ENCODE measurements at places on chromosomes 4 and X.

DNA sequence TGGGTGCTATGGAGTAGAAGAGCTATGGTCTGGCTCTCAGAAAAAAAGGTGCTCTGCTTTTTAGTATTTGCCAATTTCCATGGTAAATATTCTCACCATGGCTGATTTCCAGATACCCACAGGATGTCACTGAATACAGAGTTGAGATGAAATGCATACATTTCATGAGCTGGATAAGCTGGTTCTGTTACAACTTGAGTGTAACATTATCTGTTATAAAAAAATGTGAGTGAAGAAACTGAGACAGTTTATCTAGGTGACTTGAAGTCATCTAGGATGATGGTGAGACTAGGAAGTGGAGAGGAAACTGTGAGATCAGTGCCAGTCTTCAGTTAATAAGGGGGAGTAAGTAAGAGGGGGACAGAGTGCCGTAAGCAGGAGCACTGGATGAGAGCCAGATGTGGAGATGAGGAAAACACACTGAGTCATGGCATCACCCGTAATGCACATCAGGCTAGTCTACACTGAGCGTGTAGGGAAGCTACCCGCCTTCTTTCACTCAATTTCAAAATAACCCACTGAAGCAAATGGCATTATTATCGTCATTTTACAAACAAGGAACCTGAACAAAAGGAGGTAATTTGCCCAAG lies 5.0 kb downstream of the HPSE start:
- peak overlapping the region; percentile 74 for H3K27ac ChIP-seq
- H3K36me3 ChIP-seq, result peaks cover 8% of the 10 kb centered on the region
- peaks cover 23% of the 10 kb centered on the region for H3K27me3 ChIP-seq

- no peak overlapping the region for H3K4me3 ChIP-seq
- H3K4me1 ChIP-seq, result no peaks in the 10 kb centered on the region
- no peaks in the 10 kb centered on the region for H3K36me3 ChIP-seq
- H3K27me3 ChIP-seq, result no peaks in the 10 kb centered on the region
Observed at GRCh38 chr4:96654045-96654444, 814.2 kb downstream of the PDHA2 start.

DNA sequence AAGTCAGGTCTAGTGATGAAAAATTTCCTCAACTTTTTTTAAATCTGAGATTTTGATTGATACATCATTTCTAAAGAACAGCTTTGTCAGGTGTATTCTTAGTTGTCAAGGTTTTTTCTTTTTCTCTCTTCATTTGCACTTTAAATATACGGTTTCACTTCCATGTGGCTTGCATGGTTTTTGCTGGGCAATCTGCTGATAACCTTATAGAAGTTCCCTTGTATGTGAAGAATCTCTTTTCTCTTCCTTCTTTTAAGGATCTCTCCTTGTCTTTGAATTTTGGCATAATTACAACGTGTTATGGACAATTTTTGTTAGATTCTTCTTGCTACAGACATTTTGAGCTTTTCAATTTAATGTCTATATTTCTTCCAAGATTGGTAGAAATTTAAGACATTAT lies 76.4 kb downstream of the ZNF721 start:
- no peaks in the 10 kb centered on the region for H3K27me3 ChIP-seq
- no peaks in the 10 kb centered on the region for H3K4me1 ChIP-seq
- no peak for DNase-seq
- H3K4me3 ChIP-seq, result no peak overlapping the region

GRCh38 chr4:145804116-145804515 lies 124.2 kb downstream of the C4orf51 start:
- no peak overlapping the region for H3K4me3 ChIP-seq
- H3K4me1 ChIP-seq, result peaks cover 12% of the 10 kb centered on the region
- no peak for DNase-seq
- H3K27ac ChIP-seq, result peak overlapping the region; percentile 4
- peaks cover 17% of the 10 kb centered on the region for H3K36me3 ChIP-seq

- H3K4me1 ChIP-seq, result no peaks in the 10 kb centered on the region
- H3K4me3 ChIP-seq, result no peak overlapping the region
- no peaks in the 10 kb centered on the region for H3K36me3 ChIP-seq
- H3K27me3 ChIP-seq, result no peaks in the 10 kb centered on the region
- DNase-seq, result no peak
- H3K27ac ChIP-seq, result no peak overlapping the region
Observed at GRCh38 chr4:84336964-84337705, 162.0 kb downstream of the NKX6-1 start.

DNA sequence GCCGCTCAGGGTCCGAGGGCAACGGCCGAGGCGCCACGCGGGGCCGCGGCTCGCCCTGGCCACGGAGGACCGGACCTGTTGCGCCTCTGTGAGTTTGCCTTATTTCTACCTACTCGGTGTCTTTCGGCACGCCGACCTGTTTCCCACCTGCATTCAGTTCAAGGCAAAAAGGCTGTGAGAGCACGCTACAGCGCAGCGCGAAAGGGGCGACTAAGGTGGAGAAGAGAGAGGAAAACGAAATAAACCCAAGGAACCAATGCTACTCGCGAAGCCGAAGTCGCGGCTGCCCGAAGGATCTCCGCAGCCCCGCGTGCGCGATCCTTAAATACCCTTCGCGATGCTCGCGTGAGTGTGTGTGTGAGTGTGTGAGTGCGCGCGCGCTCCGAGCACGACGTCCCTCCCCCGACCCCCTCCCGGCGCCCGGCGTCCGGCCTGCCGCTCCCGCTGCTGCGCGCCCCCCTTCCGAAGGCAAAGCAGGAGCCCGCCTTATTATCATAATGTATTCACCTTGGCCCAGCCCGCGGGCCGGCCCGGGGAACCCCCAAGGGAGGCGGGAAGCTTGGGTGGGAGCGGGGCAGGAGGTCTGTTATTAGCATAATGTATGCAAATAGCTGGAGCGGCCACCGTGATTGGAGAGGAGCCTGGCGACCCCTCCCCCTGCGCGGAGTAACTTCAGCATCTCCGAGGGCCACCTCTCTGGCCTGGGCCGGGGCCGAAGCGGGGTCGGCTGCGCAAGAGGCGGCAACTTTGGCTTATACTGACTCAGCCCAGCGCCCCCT lies at the start of gene COL25A1:
Gene COL25A1 (minus strand): TSS at position 298 of the 779 bp plus-strand sequence.
- H3K36me3 ChIP-seq, result no peaks in the 10 kb centered on the region
- H3K4me3 ChIP-seq, result peak within 1 kb of the TSS; percentile 89
- peak; percentile 80 for DNase-seq

DNA sequence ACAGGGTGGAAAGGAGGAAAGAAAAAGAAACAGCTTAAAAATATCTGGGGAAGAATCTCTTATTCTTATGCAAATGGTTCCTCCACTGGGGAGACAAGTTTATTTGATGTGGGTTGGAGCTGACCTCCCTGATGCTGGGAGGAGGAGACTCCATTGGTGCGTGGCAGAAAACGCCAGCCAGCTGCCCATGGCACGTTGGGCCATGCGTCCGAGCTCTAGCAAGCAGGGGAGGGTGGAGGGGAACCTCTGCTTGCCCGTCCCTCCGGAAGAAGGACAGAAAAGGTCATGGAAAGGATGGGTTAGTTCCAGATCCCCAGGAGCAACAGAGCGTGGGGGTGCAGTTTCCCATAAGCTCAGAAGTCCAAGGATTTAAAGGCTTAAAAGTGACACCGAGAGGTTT lies 210.4 kb downstream of the KLHL4 start:
- no peak overlapping the region for H3K27ac ChIP-seq
- H3K4me1 ChIP-seq, result no peaks in the 10 kb centered on the region
- DNase-seq, result no peak
- H3K4me3 ChIP-seq, result no peak overlapping the region
- no peaks in the 10 kb centered on the region for H3K27me3 ChIP-seq
- H3K36me3 ChIP-seq, result no peaks in the 10 kb centered on the region

- no peak overlapping the region for H3K27ac ChIP-seq
- H3K4me3 ChIP-seq, result no peak overlapping the region
- no peaks in the 10 kb centered on the region for H3K27me3 ChIP-seq
Observed at GRCh38 chr4:100391086-100391485, 126.7 kb downstream of the EMCN start.

- H3K36me3 ChIP-seq, result no peaks in the 10 kb centered on the region
- no peak overlapping the region for H3K27ac ChIP-seq
- peaks cover 4% of the 10 kb centered on the region for H3K4me1 ChIP-seq
- peaks cover 3% of the 10 kb centered on the region for H3K27me3 ChIP-seq
Observed at GRCh38 chr4:128462103-128462783, 174.6 kb upstream of the PGRMC2 start.

GRCh38 chrX:19855700-19856381 lies 31.6 kb downstream of the SH3KBP1 start:
- no peaks in the 10 kb centered on the region for H3K27me3 ChIP-seq
- no peak for DNase-seq
- H3K36me3 ChIP-seq, result no peaks in the 10 kb centered on the region
- H3K4me3 ChIP-seq, result no peak overlapping the region

DNA sequence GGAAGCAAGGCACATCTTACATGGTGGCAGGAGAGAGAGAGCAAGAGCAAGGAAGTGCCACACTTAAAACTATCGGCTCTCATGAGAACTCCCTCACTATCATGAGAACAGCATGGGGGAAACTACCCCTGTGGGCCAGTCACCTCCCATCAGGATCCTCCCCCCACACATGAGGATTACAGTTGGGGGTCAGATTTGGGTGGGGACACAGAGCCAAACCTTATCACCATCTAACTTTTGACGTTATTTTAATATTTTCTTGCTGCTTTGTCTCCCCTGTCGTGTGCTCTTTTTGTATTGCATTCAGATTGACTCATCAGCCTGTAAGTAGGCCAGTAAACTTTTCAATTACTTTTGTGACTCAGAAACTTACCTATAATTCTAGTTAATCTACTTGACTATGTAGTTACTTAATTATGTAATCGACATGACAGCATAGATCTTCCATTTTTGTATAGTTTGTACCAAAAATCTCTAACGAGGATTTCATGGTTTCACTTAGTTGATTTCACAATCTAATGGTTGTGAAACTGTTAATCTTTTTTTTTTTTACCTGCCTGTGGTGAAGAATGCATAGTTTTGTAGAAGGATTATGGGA lies 18.3 kb downstream of the STIM2 start:
- no peak overlapping the region for H3K4me3 ChIP-seq
- no peaks in the 10 kb centered on the region for H3K4me1 ChIP-seq

GRCh38 chr4:176492646-176493302 lies 173.0 kb downstream of the SPCS3 start:
- H3K4me3 ChIP-seq, result no peak overlapping the region
- H3K36me3 ChIP-seq, result no peaks in the 10 kb centered on the region
- no peaks in the 10 kb centered on the region for H3K27me3 ChIP-seq
- H3K4me1 ChIP-seq, result no peaks in the 10 kb centered on the region

- H3K27ac ChIP-seq, result no peak overlapping the region
- no peak for DNase-seq
- H3K4me1 ChIP-seq, result no peaks in the 10 kb centered on the region
- H3K36me3 ChIP-seq, result no peaks in the 10 kb centered on the region
- H3K4me3 ChIP-seq, result no peak overlapping the region
Observed at GRCh38 chrX:67207912-67208311, 335.9 kb upstream of the AR start.

DNA sequence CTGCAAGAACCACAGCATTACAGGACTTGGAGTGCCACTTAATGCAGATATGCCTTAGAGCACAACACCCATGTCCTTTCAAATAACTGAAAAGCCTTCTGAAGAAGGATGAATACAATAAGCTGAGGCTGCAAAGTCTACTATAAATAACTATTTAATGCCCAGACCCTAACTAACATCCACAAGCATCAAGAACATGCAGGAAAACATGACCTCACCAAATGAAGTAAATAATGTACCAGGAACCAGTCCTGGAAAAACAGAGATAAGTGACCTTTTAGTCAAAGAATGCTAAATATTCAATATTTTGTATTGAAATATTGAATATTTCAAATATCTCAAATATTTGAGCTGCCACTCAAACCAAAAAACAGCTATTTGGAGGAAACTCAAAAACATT lies 16.9 kb downstream of the ACTRT1 start:
- DNase-seq, result no peak
- H3K4me3 ChIP-seq, result no peak overlapping the region
- H3K27me3 ChIP-seq, result no peaks in the 10 kb centered on the region
- H3K36me3 ChIP-seq, result no peaks in the 10 kb centered on the region
- H3K4me1 ChIP-seq, result no peaks in the 10 kb centered on the region

DNA sequence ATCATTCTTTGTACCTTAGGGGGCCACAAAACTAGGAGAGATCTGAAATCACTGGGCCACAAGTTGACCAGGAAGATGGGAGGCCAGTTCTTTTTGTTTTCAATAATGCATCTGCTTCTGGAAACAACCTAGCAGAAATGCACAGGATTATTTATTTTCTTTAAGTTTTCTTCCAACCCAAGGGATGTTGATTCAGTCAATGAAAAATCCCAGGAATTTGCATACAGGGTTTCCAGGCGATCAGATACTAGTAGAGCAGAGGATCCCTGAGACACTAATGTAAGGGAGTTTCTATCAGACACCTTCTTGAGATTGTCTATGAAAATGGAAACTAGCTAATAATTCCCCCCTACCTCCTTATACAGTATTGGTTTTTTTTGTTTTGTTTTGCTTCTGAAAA lies 7.4 kb downstream of the ATOH1 start:
- no peaks in the 10 kb centered on the region for H3K4me1 ChIP-seq
- H3K36me3 ChIP-seq, result peaks cover 7% of the 10 kb centered on the region
- peaks cover 97% of the 10 kb centered on the region for H3K27me3 ChIP-seq
- DNase-seq, result no peak
- H3K4me3 ChIP-seq, result no peak overlapping the region

DNA sequence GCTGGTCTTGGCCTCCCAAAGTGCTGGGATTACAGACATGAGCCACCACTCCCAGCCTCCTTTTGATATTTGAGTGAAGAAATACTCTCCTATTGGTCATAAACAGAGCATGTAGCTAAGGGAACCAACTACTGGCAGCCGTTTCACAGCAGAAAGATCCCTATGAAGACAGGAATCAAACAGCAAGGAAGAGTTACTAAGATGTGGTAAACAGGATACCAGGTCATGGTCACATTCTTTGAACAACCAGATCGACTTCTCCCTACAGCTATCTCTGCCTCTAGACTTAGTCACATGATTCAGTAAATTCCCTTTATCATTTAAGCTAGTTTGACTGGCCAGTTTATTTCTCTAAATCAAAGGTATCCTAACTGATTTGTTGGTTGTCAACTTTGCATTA lies 9.0 kb upstream of the HNRNPD start:
- no peak overlapping the region for H3K4me3 ChIP-seq
- peaks cover 1% of the 10 kb centered on the region for H3K4me1 ChIP-seq
- peaks cover 12% of the 10 kb centered on the region for H3K36me3 ChIP-seq
- no peak overlapping the region for H3K27ac ChIP-seq
- H3K27me3 ChIP-seq, result no peaks in the 10 kb centered on the region

- no peak overlapping the region for H3K4me3 ChIP-seq
- H3K36me3 ChIP-seq, result no peaks in the 10 kb centered on the region
Observed at GRCh38 chrX:22136711-22137110, 104.6 kb downstream of the PHEX start.

GRCh38 chr4:168440442-168441264 lies 39.6 kb downstream of the DDX60L start:
- no peaks in the 10 kb centered on the region for H3K27me3 ChIP-seq
- DNase-seq, result no peak

GRCh38 chr4:160142579-160142978 lies 1039.7 kb downstream of the RAPGEF2 start:
- no peak overlapping the region for H3K4me3 ChIP-seq
- no peak for DNase-seq
- no peak overlapping the region for H3K27ac ChIP-seq
- H3K27me3 ChIP-seq, result no peaks in the 10 kb centered on the region

All from type B pancreatic cell (in vitro differentiated cells).